Hypothalamus (tissue), 51 donors: ENCODE measurements at places on chromosomes 5 and 9.

- no peak for DNase-seq
These were observed 71.5 kb upstream of the PALM2AKAP2 start for GRCh38 chr9:109708451-109708945.

- DNase-seq: no peak
These were observed 148.9 kb upstream of the IRX2 start for GRCh38 chr5:2900360-2900759.

- no peak for DNase-seq
These were observed 15.0 kb downstream of the NINJ1 start for GRCh38 chr9:93118863-93119702.

- no peak for DNase-seq
These were observed 122.9 kb upstream of the NFIL3 start for GRCh38 chr9:91546574-91546973.

DNA sequence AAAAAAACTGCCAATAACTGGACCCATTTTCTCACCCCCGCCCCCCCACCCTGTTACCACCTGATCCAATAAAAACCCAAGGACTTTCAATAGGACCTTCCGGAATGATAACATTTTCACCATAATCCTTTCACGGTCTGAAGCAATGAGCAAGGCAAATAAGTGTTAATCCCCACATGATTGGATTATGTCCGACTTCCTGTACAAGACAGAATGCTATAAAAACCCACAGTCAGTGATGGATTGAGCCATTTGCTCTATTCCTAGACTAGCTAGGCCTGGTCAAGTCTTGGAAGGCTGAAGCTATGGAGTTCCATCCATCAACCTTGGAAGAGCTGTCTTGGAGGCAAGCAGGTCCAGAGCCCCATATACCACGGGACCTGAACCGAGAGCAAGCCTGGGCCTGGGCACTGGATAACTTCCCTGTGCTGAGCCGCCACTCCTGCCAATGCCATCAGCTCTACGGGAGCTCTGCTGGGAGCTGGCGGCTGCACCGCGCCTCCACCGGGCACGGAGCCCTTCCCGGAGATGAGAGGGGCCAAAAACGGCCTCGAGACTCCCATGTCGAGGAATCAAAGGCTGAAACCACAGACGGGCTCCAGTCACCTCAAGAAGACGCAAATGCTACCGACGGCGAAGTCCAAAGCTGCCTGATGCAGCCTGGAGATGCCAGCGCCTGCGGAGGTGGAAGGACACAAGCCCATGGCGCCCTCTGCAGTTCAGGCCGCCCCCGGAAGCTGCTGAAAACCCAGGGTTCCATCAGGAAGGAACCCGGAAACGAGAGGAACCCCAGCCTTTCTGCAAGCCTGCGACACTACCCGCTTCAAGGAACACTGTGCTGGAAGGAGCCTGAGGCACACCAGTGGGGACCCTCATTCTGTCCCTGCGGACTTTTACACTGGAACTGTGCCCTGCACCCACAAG is 69.2 kb downstream of the ANXA2R start:
- DNase-seq: no peak

GRCh38 chr5:135031813-135032694 is 2.0 kb downstream of the PITX1 start:
- no peak for DNase-seq
